ENCODE measurements at places on chromosomes 13 and 19. TPM values are rescaled to one million over a fixed set of nuclear protein-coding genes. Genes with fewer than 3 reads are reported as not detected.
A peak's percentile ranks its signal among the peaks of the same experiment; 100 is the strongest.

Gene PDX1
- total RNA-seq, result not detected

Gene JAK3
- total RNA-seq, result 149 TPM

Gene ABCA7
- total RNA-seq, result 107 TPM

Gene ZBTB32
- total RNA-seq, result 5.0 TPM

Gene C1QTNF9
- total RNA-seq, result not detected

Gene ZNF93
- total RNA-seq, result 4.4 TPM

Gene IL27RA
- total RNA-seq, result 39.6 TPM

Gene APOC4
- not detected for total RNA-seq

Gene IFNL1
- total RNA-seq, result not detected

Gene SCN1B
- total RNA-seq, result 6.2 TPM

Gene HCN2
- total RNA-seq, result 3.0 TPM

Gene GJA3
- total RNA-seq, result 0.12 TPM

Gene ATF5
- total RNA-seq, result 31.8 TPM

Gene CYP2F1
- 0.25 TPM for total RNA-seq

Gene CGB2
- total RNA-seq, result not detected

Gene DACH1
- total RNA-seq, result 0.13 TPM

Gene KLHL1
- total RNA-seq, result not detected

Gene SPATA13
- total RNA-seq, result 101 TPM

DNA sequence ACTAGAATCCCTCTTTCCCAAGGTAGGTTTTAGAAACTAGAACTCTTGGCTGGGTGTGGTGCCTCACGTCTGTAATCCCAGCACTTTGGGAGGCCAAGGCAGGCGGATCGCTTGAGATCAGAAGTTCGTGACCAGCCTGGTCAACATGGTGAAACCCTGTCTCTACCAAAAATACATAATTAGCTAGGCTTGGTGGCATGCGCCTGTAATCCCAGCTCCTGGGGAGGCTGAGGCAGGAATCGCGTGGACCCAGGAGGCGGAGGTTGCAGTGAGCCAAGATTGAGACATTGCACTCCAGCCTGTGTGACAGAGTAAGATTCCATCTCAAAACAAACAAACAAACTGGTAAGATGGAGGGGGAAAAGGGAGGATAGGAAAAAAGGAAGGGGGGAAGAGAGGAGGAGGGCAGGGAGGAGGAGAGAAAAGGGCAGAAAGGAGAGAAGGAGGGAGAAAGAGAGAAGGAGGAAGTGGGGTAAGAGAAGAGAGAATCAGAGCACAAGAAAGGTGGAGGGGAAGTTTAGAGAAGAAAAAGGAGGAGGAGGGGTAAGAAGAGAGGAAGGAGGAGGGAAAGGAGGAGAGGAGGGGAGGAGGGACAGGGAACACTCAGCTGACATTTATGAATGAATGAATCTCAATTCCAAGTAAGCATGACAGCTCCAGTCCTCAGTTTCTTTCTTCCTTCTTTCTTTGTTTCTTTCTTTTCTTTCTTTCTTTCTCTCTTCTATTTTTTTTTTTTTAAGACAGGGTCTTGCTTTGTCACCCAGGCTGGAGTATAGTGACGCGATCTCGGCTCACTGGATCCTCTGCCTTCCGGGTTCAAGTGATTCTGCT lies 2.6 kb upstream of the SLC27A1 start:
- no peak for DNase-seq

- DNase-seq, result no peak
Observed at GRCh38 chr13:73778242-73778864, 355.9 kb downstream of the KLF12 start.

DNA sequence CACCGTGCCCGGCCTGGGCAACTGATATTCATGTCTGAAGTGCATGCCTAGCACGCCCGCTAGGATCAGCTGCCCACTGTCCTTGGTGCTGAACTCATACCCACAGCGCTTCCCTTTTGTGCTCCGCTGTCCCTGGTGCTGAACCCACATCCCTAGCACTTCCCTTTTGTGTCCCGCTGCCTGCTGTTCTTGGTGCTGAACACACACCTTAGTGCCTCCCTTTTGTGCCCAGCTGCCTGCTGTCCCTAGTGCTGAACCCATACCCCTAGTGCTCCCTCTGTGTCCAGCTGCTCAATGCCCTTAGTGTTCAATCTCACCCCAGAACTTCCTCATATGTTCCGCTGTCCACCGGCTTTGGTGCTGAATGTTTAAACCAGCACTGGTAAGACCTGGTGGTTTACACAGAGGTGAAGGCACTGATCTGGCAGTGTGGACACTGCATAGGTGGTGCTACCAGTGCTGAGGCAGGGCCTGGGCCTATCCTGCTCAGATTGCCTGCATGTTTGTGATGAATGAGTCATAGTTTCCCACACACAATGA lies 26.3 kb upstream of the SIGLEC11 start:
- DNase-seq, result peak; percentile 70

- DNase-seq, result no peak
Observed at GRCh38 chr19:10961073-10961860, 437 bp downstream of the SMARCA4 start.

DNA sequence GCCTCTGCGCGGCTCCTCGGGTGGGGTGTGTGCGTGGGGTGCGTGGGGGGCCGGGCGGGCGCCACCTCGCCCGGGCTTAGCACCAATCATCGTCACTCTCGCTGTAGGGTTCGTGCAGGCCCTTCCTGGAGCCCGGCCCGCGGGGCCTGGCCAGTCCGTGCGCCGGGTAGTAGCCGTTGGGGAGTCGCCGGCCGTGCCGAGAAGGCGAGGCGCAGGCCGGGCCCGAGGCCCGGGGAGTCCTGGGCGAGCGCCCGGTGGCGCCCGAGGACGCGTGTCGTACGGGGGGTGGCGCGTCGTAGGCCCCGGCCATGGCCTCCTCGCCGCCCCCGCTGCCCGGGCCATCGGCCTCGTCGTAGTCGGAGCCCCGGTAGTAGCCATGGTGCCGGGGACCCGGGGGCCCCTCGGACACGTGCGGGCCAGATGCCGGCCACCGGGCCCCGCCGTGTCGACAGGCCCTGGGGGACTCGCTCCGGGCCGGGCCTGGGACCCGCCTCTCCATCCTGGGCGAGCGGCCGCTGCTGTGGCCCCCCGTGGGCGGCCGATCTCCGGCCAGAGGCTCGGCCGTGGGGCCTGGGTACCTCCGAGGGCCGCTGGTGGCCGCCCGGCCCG lies 57.1 kb downstream of the IER2 start:
- DNase-seq, result no peak

DNA sequence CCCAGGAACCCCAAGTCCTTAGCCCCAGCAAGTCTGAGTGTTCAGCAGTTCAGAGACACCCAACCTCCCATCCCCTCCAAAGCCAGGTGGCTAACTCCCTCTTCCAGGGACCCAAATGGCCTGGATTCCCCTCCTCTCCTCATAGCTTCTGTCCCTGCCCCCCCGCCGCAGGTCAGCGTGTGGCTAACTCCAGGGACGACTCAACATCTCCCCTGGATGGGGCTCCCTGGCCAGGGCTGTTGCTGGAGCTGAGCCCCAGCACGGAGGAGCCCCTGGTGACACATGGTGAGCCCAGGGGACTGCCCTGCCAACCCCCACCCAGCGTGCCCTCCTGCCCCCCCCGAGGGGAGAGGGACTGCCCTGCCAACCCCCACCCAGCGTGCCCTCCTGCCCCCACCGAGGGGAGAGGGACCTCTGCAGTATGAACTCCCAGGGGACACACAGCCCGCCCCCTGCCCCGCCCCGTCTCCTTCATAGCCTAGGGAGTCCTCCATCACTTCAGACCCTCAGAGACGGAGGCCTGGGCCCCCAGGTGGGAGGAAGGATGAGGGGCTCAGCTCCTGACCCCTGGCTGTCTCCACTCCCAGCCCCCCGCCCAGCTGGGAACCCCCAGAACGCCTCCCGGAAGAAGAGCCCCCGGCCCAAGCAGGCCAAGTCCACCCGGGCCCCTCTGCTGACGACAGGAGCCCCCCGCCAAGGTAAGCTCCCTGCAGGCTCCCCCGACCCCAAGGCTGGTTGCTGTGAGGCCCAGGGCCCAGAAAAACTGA lies 1.7 kb downstream of the SSC5D start:
- DNase-seq, result no peak

GRCh38 chr13:87671753-87672605 lies 808 bp downstream of the SLITRK5 start:
- no peak for DNase-seq

GRCh38 chr19:40599331-40599901 lies 1.8 kb upstream of the LTBP4 start:
- no peak for DNase-seq

GRCh38 chr19:22137791-22138190 lies 59.0 kb downstream of the ZNF676 start:
- DNase-seq, result no peak

- DNase-seq, result no peak
Observed at GRCh38 chr13:77507931-77508776, 27.4 kb upstream of the SCEL start.

- no peak for DNase-seq
Observed at GRCh38 chr13:92265408-92265807, 867.0 kb downstream of the GPC5 start.

GRCh38 chr13:28406733-28407266 lies 88.1 kb downstream of the FLT1 start:
- DNase-seq, result no peak

DNA sequence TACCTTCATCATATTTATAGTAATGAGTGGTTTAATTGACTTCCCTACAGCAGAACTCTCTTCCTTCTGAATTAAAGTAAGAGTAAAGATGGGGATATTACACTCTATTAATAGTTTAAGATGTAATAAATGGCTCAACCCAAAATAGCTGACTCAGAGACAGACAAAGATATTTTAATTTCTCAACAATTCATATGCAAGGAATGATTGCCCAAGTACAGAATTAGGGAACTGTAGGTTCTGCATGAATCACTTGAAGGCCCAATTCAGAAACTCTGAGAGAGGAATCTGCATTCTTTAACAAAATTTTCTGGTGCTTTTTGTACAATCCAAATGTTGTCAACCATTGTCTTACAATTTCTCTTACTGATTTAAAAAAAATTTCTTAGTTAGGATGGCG lies 42.9 kb upstream of the PCDH9 start:
- DNase-seq, result no peak

DNA sequence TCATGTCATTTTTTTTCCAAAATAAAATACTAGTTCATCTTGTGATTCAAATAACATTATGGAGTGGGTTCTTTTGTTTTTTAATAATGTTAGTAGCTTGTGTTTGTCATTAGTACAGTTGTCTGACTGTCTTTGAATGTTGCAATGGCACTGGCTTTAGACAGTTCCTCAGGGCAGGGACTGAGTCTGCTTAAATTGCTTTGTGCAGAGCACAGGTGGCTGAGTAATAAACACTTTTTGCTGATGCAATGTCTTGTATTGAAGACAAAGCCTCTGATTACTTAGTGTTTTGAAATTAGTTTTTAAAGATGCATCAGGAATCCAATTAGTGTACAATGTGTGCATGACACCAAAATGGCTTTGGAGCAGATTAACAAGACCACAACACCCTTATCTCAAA lies 88.7 kb upstream of the PCDH9 start:
- no peak for DNase-seq

DNA sequence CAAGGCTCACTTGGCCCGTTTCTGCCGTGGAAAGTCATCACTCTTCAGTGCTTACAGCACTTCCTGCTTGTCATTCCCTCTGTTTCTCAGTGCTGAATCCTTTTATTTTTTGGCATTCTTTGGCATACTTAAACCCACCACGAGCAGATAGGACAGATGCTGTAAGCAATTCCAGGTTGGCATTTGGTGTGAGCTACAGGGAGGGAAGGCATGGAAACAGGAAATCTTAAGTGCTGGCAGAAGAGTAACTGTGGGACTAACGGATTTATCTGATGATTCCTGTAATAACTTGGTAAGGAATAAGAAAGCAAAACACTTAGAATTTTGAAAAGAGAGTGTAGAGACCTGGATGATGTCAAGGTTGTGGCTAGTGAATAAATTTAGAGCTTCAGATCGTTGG lies 273.4 kb downstream of the GPC6 start:
- DNase-seq, result no peak

DNA sequence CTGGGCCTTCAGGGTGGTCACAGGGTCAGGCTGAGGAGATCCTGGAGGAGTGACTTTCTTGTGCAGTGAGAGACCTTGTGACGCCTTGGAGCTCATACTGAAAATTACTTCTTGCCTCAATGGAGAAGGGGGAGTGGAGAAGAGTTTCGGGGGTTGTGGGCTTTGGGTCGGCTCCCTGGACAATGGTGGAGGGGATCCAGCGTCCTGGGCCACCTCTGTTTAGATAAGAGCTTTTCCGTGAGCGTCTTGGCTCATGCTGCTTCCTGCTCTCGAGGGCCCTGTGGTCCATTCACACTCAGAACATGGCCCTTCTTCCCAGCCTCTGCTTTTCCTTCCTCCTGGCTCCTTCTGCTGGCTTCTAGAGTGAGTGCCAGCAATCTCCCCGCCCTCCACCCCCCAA lies 81.9 kb downstream of the FLT1 start:
- no peak for DNase-seq

GRCh38 chr19:28475525-28475924 lies 737.4 kb downstream of the UQCRFS1 start:
- DNase-seq, result no peak

DNA sequence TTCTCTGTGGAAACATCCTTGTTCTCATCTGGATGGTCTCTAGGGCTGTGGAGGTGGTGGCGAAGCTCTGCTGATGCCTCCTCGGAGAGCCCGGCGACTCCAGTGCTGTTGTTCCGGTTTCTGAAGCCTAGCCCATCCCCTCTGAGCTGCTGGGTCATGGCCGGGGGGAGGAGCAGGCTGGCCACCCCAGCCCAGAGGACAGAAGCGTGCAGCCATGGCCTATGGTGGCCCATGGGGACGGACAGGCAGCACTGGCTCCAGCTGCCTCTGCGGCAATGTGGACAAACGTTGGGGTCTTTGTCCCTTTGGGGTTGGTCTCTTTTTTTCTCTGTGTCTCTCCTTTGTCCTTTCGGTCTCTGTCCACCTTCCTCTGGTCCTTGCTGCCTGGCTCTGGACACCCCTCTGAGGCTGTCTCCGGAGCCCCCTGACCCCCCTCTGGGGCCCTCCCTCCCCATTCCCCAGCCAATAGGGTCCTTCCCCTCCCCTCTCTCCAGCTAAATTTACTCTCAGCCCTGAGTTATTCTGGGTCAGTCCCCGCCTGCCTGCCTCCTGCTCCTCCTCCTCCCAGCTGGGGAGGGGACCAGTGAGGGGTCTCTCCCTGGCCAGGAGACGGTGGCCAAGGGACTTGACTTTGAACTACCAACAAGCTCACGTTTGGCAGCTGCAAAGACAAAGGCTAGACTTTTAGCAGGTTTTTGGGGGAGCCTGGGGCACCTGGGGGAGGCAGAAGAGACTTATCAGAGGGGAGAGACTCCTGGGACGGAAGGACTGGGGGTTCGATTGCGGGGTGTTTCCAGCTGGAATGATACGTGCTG lies at the start of gene HRC:
Gene HRC, minus strand, starts transcription at position 392 of the 815 bp plus-strand sequence. Its CDS starts 159 bp downstream, at position 233.
- no peak for DNase-seq

DNA sequence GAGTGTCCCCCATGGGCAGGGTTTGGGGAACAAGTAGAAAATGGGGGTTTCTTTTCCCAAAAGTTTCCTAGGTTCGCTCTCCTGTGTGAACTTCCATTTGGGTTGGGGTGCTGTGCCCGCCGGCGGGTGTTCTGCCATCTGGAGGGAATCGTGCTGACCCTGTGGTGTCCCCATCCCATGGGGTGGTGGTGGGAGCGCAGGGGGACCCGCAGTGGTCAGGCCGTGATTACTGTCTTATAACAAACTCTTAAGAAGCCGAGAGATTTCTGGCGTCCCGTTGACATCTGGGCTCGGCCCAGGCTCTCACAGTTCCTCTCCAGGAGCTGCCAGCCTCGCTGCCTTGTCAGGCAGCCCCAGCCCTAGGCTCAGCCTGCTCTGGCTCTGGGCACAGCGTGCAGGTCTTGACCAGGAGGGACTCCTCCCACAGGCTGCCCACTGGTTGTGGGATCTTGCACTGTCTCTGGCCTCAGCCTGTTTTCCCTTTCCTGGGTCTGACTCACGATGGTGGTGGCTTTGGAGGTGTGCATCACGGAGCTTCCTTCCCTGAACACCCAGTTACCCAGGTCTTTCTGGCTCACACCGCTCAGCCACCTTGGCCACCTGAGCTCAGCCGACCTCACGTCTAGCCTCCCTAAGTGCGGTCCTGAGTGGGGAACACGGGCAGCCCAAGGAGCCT lies 34.5 kb downstream of the PLEKHJ1 start:
- DNase-seq, result no peak
